Right cardiac atrium (tissue), 5 donors: ENCODE measurements at places on chromosomes 5 and 9.

DNA sequence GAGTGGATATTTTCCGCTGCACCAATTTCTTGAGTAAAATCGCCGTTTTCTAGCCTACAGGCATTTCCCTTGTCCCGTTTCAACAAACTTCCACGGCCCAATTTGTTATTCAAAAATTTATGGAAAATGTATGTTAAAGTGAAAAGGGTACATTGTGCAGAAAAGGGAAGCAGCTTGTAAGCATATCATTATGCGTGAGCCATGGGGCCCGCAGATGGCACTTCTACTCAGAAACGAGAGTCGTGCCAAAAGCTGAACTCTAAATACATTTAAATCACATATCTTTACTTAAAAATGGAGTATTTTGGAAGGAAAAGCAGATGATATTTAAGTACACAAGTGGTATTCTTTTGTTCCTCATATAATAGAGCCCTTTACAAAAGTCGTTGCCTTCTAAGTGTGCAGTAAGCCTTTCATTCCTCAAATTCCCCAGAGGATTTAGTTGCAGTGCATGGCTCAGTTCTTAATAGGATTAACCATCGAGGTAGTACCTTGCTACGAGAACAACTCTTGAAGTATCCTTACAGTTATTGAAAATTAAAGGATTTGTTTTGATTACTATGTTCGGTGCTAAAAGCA is 1227.2 kb upstream of the WWC1 start:
- no peak for DNase-seq

DNA sequence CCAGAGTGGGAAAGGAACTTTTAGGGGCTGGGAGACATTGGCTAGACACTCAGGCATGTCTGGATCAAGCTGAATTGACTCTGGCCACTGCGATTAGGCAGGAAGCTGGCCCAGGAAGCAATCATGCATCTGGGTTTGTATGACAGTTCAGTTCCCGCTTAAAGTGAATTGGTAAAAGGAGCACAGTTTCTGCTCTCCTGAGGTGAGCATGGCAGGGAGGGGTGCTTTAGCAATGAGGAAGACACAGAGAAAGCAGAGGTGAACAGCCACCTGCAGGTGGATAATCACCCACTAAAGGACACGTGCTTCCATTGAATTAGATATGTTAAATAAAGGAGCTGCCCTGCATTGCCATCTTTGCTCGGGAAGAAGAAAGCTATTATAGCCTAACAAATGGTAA is 248.1 kb upstream of the MAP3K1 start:
- no peak for DNase-seq

DNA sequence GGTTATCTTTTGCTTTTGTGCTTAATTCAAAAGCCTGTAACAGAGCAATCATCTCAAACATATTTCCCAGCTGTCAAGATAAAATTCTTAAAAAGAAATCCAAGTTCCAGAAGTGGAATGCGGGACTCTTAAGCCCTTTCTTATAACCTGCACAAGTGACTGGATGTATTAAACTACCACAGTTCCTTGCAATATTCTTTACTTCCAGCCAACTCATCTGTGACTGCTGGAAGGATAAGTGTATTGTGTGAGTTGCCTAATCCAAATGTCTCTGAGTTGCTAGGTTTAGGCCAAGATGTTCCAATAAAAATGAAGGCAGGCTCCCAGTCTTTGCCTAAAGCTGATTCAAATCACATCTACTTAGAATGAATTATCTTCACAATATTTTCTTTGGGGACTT is 159.2 kb upstream of the SLC24A2 start:
- DNase-seq: no peak

GRCh38 chr5:79512471-79513307 is 1.2 kb downstream of the HOMER1 start:
- no peak for DNase-seq

GRCh38 chr5:173670791-173671120 is 54.3 kb upstream of the BOD1 start:
- DNase-seq: peak; percentile 60

DNA sequence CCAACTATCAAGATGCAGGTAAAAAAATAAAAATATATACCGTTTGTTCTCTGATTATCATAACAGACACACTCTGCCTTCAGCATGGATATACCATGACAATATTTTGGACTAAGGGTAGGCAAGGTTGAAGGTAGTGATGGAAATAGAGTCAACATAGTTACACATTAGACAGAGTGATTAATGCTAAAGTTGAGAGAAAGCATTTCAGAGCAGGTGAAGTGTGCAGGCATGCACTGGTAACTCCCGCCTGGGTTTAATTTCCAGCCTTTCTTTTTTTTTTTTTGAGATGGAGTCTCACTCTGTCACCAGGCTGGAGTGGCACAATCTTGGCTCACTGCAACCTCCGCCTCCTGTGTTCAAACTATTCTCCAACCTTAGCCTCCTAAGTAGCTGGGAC is 458.5 kb downstream of the TLR4 start:
- no peak for DNase-seq

DNA sequence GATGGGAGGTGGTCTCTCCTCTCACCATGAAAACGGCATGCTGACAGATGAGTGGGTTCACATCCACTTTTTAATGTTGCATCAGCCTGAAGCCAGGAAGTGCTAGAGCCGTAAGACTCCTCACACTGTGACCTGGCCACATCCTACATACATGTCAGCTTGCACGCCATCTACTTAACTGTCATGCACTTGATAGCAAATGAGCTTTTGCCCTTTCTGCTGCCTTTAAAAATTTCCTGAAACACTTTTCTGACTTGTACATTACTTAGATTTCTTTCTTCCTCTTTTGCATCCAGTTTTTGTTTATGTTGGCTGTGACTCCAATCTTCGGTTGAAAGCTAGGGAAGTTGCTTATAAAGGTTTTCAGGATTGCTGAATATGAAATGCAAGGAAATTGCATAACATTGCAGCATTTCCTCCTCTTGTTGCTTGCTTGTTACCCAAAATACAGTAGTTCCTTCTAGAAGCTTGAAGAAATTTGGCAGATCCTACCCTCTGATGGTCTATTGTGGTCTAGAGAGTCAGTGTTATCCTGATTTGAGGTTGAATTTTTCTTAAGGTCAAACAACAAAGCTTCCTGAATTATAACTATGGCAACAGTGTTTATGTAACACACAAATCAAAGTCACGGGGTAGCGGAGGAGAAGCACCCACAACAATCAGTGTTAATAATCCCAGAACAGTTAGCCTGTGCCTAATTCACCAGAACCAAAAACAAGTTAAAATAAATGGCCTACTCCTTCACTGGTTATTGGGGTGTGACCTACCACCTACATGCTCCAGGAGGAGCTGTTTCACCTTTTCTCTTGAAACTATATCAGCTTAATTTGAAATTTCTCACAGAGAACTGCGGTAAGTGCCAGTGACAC is 232.5 kb downstream of the ARHGAP26 start:
- DNase-seq: no peak

DNA sequence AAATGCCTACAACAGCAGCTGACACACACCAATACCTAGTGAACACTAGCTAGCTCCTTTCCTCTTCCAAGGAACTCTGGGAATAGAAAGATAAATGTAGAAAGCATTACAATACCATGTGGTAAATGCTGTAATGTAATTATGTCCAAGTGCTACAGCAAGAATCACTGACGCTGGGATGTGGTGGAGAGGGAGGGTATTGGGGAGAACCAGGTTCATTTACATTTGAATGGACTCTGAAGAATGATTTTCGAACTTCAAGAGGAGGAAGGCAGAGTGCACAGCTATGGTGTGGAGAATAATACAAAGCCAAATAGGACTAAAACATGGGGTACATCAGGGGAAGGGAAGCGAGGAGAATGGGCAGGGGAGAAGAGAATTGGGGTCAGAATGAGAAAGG is 158.0 kb downstream of the CDK5RAP2 start:
- DNase-seq: no peak

DNA sequence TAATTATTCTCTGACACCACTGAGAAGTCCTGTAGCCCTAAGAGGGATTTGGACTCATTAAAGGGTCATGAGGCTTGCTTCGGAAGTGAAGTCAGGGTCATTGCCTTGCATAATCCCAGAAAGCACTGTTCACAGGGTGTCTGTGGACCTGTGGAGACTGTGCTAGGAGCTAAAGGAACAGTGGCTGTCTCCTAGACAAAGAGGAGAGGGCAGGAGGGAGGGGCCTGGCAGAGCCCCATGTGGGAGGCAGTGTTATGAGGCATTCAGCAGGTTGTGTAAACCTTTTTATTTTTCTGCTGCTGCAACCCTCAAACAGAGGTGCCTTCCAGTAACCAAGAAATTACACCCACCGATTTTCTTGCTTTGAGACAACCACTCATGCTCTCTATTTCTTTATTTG is 3.3 kb downstream of the TMEM174 start:
- DNase-seq: no peak

DNA sequence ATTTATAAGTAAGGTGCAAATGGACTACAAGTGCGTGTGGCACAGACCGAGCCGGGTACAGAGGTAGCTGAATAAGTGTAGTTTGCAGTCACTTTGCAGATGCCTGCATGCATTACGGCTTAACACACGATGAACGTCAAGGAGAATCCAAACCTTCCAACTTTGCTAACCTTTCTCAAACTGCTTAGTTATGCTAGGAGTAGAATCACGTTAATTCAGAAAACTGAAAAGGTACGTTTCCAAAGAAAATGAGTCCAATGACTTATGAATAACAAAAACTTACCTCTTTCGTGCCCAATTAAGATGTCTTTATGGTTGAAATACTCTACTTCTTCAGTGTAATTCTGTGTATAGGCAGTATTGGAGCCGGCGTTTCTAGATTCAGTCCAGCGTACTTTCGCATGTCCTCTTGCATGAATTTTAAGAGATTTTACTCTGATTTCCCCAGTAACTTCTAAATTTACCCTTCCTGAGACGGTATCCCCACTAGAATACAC is 539 bp downstream of the ARRDC3 start:
- DNase-seq: no peak

- DNase-seq: no peak
Observed at GRCh38 chr5:168964182-168964581, 336.8 kb downstream of the SLIT3 start.

- no peak for DNase-seq
Observed at GRCh38 chr9:80072451-80072850, 500.7 kb downstream of the TLE4 start.

DNA sequence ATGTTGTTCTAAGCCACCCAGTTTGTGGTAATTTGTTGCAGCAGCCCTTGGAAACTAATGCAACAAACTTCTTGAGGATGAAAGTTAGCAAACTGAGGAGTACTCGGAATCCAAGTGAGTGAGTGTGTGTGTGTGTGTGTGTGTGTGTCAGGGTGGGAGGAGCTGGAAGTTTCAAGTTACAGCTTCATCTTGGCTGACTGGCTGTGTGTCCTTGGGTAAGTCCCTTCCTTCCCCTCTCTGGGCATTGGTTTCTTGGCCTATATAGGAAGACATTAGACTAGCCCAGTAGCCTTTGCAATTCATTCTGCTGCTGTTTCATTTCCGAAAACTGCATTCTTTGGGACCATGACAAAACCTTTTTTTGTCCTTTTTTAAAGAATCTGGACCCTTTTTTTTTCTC is 157.2 kb downstream of the MELK start:
- DNase-seq: no peak

GRCh38 chr9:112620388-112620787 is 97.5 kb downstream of the INIP start:
- no peak for DNase-seq

- no peak for DNase-seq
Observed at GRCh38 chr5:131536211-131536826, 98.7 kb downstream of the RAPGEF6 start.

DNA sequence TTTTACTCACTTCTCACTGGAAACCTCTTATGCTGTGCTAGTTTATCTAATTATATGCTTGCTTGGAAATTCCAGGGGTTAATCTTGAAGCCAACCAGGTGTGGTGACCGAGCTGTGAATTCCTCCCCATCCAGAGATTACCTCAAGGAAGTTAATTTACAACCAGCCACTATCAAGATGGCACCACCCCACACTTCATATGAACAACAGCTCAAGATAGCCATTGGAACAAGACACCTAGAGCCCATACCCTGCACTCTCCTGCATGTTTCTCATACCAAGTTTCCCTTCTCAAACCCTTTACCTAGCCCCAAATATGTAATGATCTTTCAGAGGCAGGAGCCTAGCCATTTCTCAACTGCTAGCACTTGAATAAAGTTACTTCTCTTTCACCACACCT is 2156.9 kb upstream of the C9orf72 start:
- DNase-seq: no peak

GRCh38 chr9:36064448-36065037 is 27.8 kb downstream of the RECK start:
- no peak for DNase-seq

DNA sequence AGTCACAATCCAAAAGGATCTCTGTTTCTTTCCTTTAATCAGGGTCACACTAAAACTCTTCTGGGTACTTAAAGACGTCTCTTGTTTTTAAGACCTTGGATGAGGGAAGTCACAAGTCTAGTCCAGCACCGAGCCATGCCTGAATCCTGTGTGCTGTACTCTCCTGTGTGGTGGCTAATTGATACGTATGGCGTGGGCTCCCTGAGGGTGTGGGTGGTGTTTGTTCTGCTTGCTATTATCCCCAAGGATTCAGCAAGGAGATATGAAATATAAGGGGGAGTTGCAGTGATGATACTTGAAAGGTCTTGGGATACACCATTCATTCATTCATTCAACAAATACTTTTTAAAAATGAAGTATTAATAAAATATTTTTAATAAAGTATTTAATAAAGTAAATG is 128.3 kb downstream of the ARHGEF28 start:
- no peak for DNase-seq

- DNase-seq: no peak
Observed at GRCh38 chr9:3043369-3043768, 199.5 kb upstream of the PUM3 start.

DNA sequence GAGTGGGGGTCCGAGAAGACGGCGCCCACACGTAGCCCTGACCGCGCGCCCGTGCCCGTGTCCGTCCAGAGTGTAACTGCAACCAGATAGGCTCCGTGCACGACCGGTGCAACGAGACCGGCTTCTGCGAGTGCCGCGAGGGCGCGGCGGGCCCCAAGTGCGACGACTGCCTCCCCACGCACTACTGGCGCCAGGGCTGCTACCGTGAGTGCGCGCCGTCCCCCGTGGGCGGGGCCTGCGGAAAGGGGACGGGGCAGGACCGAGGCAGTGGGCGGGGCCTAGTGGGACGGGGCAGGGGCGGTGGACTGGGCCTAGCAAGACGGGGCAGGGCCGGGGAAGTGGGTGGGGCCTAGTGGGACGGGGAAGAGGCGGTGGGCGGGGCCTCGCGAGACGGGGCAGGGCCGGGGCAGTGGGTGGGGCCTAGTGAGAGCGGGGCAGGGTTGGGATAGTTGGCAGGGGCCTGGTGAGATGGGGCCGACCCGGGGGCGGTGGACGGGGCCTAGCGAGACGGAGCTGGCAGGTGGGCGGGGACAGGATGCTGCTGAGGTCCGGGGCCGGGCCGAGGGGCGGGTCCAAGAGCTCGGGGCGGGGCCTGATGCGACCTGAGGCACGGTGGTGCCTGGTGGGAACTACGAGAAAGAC is 79.1 kb downstream of the NTNG2 start:
- peak; percentile 98 for DNase-seq

GRCh38 chr5:151870271-151870670 is 54.4 kb downstream of the GLRA1 start:
- no peak for DNase-seq
